ENCODE measurements at places on chromosomes 6 and 20.
A peak's percentile ranks its signal among the peaks of the same experiment; 100 is the strongest.

DNA sequence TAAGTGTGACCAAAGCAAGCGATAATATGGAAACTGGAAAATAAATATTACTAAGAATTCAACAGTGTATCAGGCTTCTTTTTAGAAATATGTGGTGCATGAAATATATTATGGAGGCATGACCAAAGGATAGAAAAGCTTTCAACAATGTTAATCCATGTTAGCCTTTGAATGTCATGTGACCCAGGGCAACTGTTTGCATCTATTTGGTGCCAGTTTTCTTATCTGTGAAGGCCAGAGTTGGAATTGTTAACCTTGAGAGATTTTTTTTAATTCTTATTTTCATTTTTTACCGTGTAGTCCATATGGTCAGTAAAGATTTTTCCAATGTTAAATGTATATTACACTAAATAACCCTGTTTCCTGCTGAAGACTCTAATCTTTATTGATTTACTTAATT, 411.1 kb downstream of the BCKDHB start:
- no peak for DNase-seq

- peak; percentile 53 for DNase-seq
These were observed at the start of gene PGBD1 for GRCh38 chr6:28281288-28282064. PGBD1 (plus strand) TSS chr6:28281572; CDS start chr6:28283814, 2,242 bp downstream.

DNA sequence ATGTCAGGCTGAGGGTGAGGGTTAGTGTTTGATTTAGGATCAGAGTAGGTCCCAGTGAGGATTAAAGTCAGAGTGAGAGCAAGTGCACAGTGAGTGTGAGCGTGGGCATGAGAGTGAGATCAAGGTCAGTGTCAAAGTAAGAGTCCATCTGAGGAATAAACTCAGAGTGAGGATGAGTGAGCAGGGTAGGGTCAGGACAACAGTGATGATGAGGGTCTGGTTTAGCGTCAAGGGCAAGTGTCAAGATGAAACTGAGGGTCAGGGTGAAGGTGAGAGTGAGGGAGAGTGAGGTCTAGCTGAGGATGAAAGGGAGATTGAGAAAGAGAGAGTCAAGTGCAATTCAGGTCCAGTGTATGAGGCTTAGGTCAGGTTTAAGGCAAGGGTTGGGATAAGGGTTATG, 7.7 kb upstream of the ZNF343 start:
- DNase-seq: no peak

DNA sequence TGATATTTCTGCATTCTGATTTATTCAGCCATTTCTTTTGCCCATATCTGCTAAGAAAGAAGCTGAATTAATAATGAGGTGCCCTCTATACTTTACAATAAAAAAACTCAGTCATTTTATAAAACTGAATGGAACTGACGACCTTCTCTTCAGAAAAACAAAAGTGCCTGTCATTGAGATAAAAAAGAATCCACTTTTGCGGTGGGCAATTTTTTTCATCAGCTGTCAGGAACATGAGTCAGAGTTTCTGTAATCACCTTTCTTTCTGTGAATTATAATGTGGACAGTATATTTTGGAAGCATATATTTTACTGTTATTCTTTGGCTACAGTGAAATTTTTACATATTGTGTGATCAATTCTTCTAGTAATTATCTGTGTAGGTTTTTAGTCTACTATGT, 33.4 kb downstream of the IL20RA start:
- DNase-seq: no peak

DNA sequence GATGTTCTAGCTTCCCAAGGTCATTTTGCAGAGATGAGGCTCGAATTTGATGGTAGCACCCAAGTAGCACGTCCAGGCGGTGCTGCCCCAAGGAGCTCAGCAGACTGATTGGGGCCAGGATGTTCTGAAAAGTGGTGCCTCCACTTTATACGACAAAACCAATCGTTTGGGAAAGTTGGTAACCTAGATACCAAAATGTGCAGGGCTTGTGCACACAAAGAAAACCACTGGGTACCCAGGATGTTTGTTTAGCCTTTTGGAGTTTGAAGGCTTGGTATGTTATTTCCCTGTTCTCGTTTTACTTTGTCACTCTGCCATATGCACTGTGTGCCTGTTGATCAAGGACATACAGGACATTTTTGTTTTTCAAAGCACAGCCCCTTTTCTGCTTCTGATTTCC, 40.7 kb upstream of the PBOV1 start:
- no peak for DNase-seq
